ENCODE measurements at places on chromosomes 16 and 17. TPM values are rescaled to one million over a fixed set of nuclear protein-coding genes. Genes with fewer than 3 reads are reported as not detected.

The CCL1 gene
- 0.67 TPM for total RNA-seq

The CMTM2 gene
- total RNA-seq, result 0.36 TPM

The ADAP2 gene
- 1.0 TPM for total RNA-seq

The ITGB3 gene
- total RNA-seq, result not detected

The WNT3 gene
- 0.19 TPM for total RNA-seq

The AOC2 gene
- 2.0 TPM for total RNA-seq

The RAB26 gene
- total RNA-seq, result not detected

The RNU2-1 gene
- 5,687 TPM for total RNA-seq

The NACA2 gene
- total RNA-seq, result not detected

The NPIPA2 gene
- 4.7 TPM for total RNA-seq

The ZFPM1 gene
- 12.0 TPM for total RNA-seq

The FBXL16 gene
- total RNA-seq, result 14.1 TPM

The LDHD gene
- total RNA-seq, result 0.43 TPM

The CBFB gene
- total RNA-seq, result 155 TPM

The NPIPB9 gene
- total RNA-seq, result 0.52 TPM

The CES5A gene
- not detected for total RNA-seq

The TBC1D28 gene
- not detected for total RNA-seq

The RAMP2 gene
- not detected for total RNA-seq

The HCRT gene
- total RNA-seq, result not detected

The PRSS33 gene
- total RNA-seq, result not detected

The MYH2 gene
- not detected for total RNA-seq

The CHST6 gene
- not detected for total RNA-seq

The SMIM5 gene
- not detected for total RNA-seq

The FOXC2 gene
- total RNA-seq, result not detected

The TBC1D3I gene
- not detected for total RNA-seq

The TEKT5 gene
- total RNA-seq, result 0.15 TPM

The TOX3 gene
- total RNA-seq, result not detected

The NPIPA7 gene
- 3.4 TPM for total RNA-seq

The SLC47A1 gene
- total RNA-seq, result 0.83 TPM

The ZNF23 gene
- 8.5 TPM for total RNA-seq

The SEC14L5 gene
- total RNA-seq, result not detected

The KCNAB3 gene
- 4.9 TPM for total RNA-seq

The KAT8 gene
- 48.8 TPM for total RNA-seq

All from activated CD4-positive, alpha-beta memory T cell treated with anti-CD3 and anti-CD28 coated beads for 36 hours (primary cell).